ENCODE measurements at places on chromosomes 2 and 18. TPM values are rescaled to one million over a fixed set of nuclear protein-coding genes. Genes with fewer than 3 reads are reported as not detected.

SIX2 gene
- polyA plus RNA-seq, result 0.45 TPM

RNU2-63P gene
- polyA plus RNA-seq, result 60.5 TPM

GDF7 gene
- 4.1 TPM for polyA plus RNA-seq

GRCh38 chr2:142423603-142424002 lies 292.8 kb upstream of the LRP1B start:
- no peak overlapping the region for H3K27ac ChIP-seq
- no peaks in the 10 kb centered on the region for H3K27me3 ChIP-seq
- H3K36me3 ChIP-seq, result no peaks in the 10 kb centered on the region
- no peaks in the 10 kb centered on the region for H3K4me1 ChIP-seq

DNA sequence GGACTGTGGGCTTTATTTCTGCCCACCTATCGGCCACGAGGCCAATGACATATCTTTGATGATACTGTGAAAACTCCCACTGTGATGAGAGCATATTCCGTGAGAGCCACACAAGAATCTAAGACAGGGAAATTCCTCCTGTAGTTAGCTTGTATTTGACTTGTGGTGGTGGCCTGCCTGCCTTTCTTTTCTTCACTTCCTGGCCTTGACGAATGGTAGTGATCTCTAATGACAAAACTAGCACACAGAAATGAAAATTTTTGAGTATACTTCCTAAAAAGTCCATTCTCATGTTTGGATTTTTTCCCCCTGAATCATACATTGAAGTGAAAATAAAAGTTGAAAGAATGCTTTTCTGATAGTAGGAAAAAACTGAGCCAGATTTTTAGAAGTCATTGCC lies 94.4 kb downstream of the MGAT5 start:
- H3K4me1 ChIP-seq, result peaks cover 8% of the 10 kb centered on the region
- peak; percentile 8 for DNase-seq
- H3K27ac ChIP-seq, result no peak overlapping the region
- no peaks in the 10 kb centered on the region for H3K27me3 ChIP-seq

DNA sequence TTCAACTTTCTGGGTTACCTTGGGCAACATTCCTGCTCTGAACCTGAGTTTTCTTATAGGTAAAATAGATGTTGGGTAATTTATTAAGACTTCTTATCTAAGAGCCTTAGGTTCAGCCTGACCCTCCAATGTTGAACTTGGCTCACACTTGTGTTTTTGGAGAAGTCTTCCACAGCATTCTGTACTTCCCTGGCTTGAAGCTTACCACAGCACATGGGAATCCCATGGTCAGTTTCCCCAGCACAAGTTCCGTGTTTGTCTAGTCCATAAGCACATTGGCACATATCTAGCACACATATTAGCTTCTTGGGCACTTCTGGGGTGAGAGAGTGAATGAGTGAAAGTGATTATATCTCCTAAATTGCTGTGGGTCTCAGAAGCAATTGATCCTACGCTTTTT lies 782.5 kb upstream of the HS6ST1 start:
- H3K27me3 ChIP-seq, result no peaks in the 10 kb centered on the region
- no peak overlapping the region for H3K27ac ChIP-seq
- H3K36me3 ChIP-seq, result no peaks in the 10 kb centered on the region
- H3K4me3 ChIP-seq, result no peak overlapping the region
- no peak for DNase-seq
- H3K4me1 ChIP-seq, result no peaks in the 10 kb centered on the region

Data from endothelial cell of umbilical vein (primary cell).